ENCODE measurements at places on chromosomes 7 and 10. TPM values are rescaled to one million over a fixed set of nuclear protein-coding genes. Genes with fewer than 3 reads are reported as not detected.

Gene AOC1
- not detected for total RNA-seq

DNA sequence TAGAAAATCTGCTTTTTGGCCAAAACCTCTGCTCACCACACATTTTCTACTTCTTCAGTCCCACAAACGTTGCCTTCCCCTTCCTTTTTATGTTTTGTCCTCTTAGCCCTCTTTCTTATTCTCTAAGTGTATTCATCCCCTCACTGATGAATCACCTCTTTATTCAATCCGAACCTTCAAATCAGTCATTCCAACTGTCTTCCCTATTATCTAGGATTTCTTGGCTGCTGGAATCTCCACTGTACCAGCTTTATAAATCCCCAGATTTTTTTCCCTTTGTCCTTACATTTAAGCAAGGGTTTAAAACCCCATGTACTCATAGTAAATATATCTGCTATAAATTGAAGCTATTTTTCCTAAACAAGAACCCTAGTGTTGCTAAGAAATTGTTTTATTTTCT lies 176.9 kb downstream of the SEMA3A start:
- no peak for DNase-seq

- peak; percentile 85 for DNase-seq
Measured at GRCh38 chr10:4344492-4344994, 481.5 kb upstream of the AKR1E2 start.

GRCh38 chr7:14419531-14419930 lies 430.1 kb upstream of the ETV1 start:
- DNase-seq, result no peak

Gene PKD1L1
- 0.08 TPM for total RNA-seq

GRCh38 chr7:44161371-44161770 lies 20.2 kb upstream of the MYL7 start:
- DNase-seq, result no peak

Gene GRM3
- not detected for total RNA-seq

Gene DLD
- 127 TPM for total RNA-seq

- no peak for DNase-seq
Measured at GRCh38 chr7:149825567-149826343, 12.4 kb upstream of the ZNF862 start.

- no peak for DNase-seq
Measured at GRCh38 chr10:109405338-109405737, 518.0 kb downstream of the XPNPEP1 start.

DNA sequence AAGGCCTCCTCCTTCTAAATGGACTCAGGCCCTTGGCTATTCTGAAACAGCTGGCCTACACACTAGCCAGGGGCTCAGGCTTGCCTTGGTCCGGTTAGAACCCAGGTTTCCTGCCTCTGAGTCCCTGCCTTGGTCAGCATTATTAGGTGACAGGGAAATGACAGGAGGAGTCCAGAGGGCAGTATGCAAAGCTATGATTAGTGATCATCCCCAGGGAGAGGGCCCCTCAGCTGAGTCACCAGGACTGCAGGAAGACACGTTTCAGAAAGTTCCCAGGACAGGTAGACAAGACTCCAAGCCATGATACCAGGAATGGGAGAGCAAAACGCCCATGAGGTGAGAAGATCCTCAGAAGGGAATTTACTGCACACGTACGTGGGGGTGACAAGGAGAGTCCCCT lies 301.1 kb upstream of the COBL start:
- no peak for DNase-seq

GRCh38 chr7:39594988-39595620 lies 28.3 kb upstream of the RALA start:
- DNase-seq, result peak; percentile 83

GRCh38 chr7:24812305-24812945 lies 55.2 kb upstream of the GSDME start:
- DNase-seq, result peak; percentile 53

GRCh38 chr10:36003031-36003600 lies 361.0 kb upstream of the FZD8 start:
- DNase-seq, result no peak

GRCh38 chr7:152862856-152863255 lies 103.3 kb downstream of the ACTR3B start:
- no peak for DNase-seq

Gene C10orf105
- not detected for total RNA-seq

Gene PNLIP
- not detected for total RNA-seq

Gene RADIL
- 1.4 TPM for total RNA-seq

Gene CTNNA3
- total RNA-seq, result 0.02 TPM

DNA sequence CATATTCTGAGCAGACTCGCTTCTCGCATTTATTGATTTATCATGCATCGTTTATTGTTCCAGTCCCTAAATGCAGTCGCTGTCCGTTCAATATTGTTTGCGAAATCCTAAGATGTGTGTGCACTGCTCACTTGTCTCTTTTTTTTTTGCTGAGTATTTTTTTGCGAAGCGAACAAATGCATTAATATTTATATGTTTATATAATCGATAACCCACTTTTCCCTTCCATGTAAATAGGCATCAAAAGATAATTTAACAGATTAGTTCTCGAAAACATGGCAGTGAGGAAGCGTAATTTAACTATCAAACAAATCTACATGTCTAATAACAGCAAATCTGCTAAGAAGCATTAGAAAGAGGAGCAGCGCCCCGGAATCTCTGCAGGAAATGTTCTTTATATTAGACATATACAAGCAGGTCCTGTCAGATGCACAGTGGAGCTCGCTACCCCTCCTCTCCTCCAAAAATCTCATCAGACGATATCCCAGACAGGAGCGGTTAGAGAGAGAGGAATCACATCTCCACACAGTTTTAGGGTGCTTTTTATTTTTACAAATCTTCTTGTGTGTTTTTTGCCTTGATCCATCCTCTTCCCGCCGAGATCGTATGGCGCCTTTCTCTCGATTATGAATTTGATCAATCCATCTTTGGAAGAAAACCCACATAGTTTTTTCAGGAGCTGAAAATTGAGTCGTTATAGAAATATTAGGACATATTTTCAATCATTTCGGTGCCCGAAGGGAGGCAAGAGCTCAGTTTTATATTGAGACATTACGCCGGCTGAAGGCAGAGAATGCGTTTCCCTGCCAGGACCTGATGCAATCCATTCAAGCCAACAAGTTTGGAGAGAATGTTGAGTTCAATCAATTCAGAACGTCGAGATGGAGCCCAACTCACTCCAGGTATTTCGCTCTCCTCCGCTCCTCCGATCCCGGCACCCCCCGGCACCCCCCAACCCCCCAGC lies at the start of gene ARID5B:
TSS of gene ARID5B (plus strand) at position 871 of the 964 bp plus-strand sequence. CDS start at position 882, 11 bp downstream.
- DNase-seq, result peak; percentile 68

GRCh38 chr7:80721883-80722615 lies 83.6 kb downstream of the CD36 start:
- peak; percentile 86 for DNase-seq

Gene PAX4
- not detected for total RNA-seq

DNA sequence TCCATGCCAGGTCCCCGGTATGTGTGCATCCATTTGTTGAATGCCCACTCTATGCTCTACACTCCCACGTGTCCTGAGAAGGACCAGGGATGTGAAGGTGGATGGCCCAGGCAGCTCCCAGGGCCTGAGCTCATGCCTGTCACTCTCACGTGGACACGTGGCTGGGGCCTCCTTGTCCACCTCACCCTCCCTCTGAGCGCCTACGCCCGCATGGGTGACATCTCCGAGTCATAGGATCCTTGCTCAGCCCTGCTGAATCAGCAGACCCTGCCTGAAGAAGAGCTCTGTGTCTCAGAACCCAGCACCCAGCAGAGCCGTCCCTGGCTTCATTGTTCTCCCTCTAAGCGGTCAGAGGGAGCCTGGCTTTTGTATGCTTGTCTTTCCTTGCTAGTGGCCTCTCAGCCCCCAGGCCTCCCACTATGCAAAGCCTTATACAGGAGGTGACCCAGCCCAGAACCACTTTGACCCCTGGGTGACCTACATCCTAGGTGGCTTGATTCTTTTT lies 107.9 kb upstream of the PPIF start:
- DNase-seq, result no peak

GRCh38 chr10:30045961-30046360 lies 13.4 kb downstream of the JCAD start:
- no peak for DNase-seq

Gene CPEB3
- 0.56 TPM for total RNA-seq

DNA sequence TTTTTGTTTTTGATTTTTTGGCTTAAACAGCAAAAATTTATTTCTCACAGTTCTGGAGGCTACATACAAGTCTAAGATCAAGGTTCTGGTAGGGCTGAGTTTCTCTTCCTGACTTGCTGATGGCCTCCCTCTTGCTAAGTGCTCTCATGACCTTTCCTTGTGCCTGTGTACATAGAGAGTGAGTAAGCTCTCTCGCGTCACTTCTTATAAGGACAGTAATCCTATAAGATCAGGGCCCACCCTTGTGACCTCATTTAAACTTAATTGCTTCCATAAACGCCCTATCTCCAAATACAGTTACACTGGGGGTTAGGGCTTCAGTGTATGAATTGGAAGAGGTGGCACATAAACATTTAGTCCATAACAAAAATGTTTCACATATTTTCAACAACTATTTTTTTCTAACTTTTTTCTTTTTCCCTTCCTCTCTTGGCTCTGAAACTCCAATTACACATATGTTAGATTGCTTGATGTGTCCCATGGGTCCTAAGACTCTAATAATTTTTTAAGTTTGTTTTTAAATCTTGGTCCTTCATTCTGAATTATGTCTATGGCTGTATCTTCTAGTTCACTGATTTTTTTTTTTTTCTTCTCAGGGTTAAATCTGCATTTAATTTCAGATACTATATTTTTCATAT lies 149.8 kb downstream of the HBP1 start:
- DNase-seq, result peak; percentile 47

All from H4 (cell line).